ENCODE measurements at places on chromosomes 1 and 21. TPM values are rescaled to one million over a fixed set of nuclear protein-coding genes. Genes with fewer than 3 reads are reported as not detected.

The SPATC1L gene
- total RNA-seq = 2.5 TPM

GRCh38 chr1:205472737-205473441 lies 17.0 kb upstream of the BLACAT1 start:
- DNase-seq = no peak

GRCh38 chr1:210568631-210569030 lies 239.9 kb downstream of the HHAT start:
- DNase-seq = no peak

DNA sequence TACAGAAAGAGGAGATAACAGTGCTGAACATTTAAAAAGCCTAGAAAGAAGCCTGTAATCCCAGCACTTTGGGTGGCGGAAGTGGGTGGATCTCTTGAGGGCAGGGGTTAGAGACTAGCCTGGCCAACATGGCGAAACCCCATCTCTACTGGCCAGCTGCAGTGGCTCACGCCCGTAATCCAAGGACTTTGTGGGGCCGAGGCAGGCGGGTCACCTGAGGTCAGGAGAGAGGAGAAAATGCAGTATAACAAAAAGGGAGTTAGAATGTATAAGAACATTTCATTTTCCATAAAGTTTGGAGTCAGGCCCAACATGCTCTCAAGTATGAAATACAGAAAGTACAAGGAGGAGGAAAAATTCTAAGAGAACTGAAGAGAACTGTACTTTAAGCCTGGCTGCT lies 134.5 kb downstream of the SMYD3 start:
- no peak for DNase-seq

GRCh38 chr1:85220756-85221201 lies 20.0 kb upstream of the SYDE2 start:
- DNase-seq = no peak

- DNase-seq = no peak
These were observed 240.5 kb downstream of the LTN1 start for GRCh38 chr21:28752131-28752530.

DNA sequence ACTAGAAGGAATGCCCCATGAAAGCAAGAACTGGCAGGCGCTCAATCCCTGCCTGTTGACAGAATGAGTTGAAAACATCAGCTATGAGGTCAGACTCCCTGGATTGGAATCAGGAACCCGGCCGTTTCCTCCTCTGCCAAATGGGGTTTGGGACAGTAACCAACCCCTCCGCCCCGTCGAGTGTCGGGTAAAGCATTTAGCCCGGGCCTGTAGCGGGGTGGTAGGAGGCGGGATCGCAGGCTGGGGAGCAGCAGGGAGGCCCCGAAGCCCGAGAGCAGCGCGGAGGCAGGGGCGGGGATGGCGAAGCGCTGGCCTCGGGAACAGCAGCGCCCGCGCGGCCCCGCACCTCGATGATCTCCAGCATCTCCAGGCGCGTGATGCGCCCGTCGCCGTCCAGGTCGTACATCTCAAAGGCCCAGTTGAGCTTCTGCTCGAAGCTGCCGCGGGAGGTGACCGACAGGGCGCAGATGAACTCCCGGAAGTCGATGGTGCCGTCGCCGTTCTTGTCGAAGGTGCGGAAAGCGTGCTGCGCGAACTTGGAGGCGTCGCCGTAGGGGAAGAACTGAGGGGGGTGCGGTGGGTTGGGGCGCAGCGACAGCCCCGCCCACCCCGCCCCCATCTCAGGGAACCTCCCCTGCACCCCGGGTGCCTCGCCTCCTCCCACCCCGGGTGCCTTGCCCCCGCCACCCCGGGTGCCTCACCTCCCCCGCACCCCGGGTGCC lies 7.5 kb downstream of the HPCAL4 start:
- no peak for DNase-seq

DNA sequence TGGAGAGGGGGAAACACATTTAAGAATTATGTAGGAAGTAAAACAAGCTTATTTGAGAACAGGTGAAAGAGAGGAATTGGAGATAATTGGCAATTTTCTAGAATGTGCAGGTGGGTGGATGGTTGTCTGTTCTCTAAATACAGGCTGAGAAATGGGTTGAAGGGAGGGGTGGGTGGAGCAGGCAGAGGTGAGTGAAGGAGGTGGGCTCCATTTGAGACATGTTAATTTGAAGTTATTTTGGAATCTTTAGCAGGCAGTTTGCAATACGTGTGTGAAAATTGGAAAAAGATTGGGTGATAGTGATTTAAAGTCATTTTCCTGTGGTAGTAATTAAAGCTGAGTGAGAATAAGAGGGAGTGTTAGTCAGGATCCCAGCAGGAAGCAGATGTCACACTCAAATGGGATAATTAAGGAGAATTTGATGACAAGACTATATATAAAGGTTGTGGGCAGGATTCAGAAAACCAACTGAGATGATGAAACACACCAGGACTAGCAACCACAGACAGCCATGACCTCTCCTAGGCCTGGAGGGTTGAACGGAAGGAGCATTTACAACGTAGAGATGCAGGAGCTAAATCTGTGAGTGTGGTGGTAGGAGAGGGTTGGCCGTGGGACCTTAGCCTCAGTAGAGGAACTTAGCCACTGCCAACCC lies 40.6 kb downstream of the CHRM3 start:
- DNase-seq = no peak

DNA sequence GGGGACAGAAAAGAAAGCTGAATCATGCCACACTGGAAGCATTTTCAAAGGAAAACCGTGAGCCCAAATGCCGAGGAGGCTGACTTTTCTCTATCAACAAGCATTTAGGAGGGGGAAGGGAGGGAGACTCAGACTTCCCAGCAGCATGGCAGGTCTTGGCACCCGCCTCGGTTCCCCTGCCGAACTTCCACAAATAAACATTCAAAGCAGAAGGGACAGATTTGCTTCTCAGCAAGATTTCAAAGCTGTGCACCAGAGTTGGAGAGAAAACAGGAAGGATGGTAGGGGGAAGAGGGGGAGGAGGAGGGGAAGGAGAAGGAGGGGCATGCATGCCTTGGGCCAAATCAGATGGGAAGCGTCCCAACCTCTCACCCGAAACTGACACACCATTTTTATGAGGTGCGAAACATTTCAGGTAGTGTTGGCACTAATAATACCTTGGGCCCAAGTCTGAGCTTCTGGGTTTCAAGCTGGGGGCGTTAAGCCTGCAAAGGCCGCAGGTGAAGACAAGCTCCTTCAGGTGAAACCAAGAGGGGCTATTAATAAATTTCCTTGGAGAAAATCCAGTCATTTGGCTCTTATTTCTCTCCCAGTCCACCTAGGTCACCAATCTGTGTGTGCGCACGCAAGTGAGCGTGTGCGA lies 26.4 kb downstream of the ABCA4 start:
- DNase-seq = peak; percentile 91

Data from lower leg skin (tissue), 4 donors.